Esophagus squamous epithelium (tissue), 5 donors: ENCODE measurements at places on chromosomes 1 and 21.

DNA sequence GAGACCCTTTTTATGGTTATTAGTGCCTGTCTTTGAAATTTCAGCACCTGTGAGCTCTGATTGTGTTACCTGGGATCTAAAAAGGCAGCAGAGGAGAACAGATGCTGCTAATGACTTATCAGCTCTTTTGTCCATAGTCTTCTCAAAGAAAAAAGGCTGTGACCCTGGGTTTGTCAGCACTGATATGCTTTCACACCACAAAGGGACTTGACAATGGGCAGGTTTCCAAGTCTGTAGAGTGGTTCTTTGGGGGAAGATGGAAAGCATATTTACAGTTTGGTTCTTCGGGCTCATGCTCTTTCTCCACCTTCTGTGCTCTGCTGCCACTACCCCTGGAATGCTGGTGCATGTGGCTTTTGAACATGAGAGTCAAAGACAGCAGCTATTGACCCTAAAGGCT, 32.0 kb downstream of the DNAJC6 start:
- no peak for DNase-seq
- no peaks in the 10 kb centered on the region for H3K4me1 ChIP-seq
- no peak overlapping the region for H3K27ac ChIP-seq
- H3K27me3 ChIP-seq: no peaks in the 10 kb centered on the region

DNA sequence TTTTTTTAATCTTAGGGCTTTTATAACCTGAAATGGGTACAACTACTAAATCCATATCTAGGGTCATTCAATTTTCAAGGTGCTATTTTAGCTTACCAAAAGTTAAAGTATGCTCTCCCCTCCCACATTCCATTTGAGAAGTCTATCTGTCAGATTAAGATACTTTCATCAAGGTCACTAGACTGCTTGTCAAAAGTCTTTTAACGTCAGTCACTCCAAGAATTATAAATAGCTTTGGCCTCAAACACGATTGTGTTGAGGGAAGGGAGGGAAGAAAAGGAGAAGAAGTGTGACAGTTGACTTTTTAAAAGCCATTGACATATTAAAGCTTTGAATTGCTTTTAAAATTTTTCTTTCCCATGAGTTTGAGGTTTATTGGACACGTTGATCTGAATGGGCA, 175.8 kb downstream of the PTGER3 start:
- H3K27ac ChIP-seq: no peak overlapping the region
- no peak overlapping the region for H3K4me3 ChIP-seq
- no peak for DNase-seq
- H3K27me3 ChIP-seq: no peaks in the 10 kb centered on the region

DNA sequence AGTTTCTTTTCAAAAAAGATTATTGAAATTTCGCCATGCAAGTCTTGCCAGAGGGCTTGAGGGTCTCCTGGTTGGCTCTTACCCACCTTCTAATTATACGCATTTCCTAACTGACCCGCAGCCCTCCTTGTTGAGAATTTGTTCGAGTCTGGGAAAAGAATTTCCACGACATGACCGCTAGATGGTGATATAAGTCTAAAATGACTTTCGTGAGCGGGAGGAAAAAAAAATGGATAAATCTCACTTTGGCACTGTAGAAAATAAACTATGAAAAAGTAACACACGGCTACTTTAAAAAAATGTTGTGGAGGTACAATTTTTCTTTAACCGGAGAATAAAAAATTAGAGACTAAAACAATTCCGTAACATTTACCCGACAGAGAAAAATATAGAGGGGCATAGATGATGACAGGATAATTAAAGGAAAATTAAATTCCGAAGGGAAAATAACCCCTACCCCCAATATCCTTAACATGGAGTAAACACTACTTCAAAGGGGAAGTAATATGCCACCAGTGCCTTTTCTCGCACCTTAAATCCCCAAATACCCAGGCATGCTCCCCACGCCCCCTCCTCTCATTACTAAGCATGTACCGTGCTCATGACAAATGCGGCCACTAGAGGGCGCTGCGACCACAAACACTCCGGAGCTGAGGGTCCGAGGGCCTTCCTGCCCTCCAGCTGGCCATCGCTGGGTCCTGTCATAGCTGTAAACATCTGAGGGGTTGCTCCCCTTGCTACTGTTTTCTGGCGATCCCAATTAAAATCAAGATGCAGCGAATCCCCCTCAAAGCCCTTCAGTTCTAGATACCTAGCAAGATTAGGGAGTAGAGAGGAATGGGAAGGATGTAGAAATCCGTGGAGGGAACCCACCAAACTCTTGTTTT, 266.9 kb downstream of the ASTN1 start:
- no peaks in the 10 kb centered on the region for H3K27me3 ChIP-seq
- peak overlapping the region; percentile 37 for H3K4me3 ChIP-seq
- H3K27ac ChIP-seq: no peak overlapping the region

GRCh38 chr1:98021126-98021525, 100.3 kb upstream of the DPYD start:
- no peak overlapping the region for H3K27ac ChIP-seq
- no peaks in the 10 kb centered on the region for H3K36me3 ChIP-seq
- H3K27me3 ChIP-seq: no peaks in the 10 kb centered on the region
- H3K4me1 ChIP-seq: no peaks in the 10 kb centered on the region
- no peak for DNase-seq

DNA sequence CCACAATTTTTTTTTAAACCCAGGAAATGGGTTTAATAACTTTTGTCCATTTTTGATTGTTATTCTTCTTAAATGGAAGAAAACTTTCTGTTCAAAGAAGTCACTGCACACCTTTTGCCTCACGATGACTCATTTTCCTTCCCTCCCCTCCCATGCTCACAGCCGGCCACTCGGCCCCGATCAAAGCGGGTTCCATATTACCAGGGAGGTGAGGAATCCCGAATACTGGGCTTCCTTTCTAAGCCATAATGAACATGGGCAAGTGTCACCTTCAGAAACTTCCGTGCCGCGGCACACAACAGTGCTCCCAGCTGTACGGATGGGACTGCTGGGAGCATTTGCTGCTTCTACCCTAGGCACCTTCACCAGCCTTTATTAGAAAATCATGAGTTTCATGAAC, 121.4 kb downstream of the HLCS start:
- H3K4me3 ChIP-seq: no peak overlapping the region
- no peaks in the 10 kb centered on the region for H3K36me3 ChIP-seq
- H3K27me3 ChIP-seq: no peaks in the 10 kb centered on the region
- no peak for DNase-seq
- no peak overlapping the region for H3K27ac ChIP-seq

DNA sequence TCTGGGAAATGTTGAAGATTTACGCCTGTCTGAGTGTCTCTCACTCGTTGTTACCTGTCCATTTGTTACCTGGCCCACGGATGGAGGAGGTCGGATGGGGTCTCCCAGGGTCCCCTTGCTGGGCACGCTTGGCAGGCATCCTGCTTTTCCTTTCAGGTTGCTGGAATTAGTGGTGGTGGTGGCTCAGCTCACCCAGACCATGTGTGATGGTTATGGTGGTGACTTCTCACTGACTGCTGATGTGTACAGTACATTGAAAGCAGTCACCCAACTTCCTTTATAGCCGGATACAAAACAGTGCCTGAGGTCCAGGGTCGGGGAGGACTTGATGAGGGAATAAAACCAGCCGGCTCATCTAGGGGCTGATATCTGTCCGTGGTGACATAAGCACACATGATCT, 19.5 kb downstream of the MAPKAPK2 start:
- H3K27ac ChIP-seq: no peak overlapping the region
- DNase-seq: no peak
- H3K36me3 ChIP-seq: no peaks in the 10 kb centered on the region

DNA sequence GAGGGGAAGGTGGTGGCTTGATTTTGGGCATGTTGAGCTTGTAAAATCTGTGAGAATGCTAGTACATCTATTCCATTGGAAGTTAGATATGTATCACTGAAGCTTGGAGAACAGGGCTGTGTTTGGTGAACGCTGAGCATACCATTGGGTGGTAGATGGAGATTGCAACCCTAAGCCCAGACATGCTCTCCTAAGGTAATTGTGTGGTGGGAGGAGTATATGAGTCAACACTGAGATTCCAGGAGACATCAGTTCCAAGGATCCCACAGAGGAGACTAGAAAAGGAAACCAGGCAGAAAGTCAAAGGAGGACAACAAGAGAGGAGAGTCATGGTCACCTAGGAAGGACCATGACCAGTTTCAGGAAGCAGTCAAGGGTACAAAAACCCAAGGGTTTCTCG, 60.4 kb downstream of the KIF21B start:
- no peak overlapping the region for H3K4me3 ChIP-seq
- no peak overlapping the region for H3K27ac ChIP-seq
- H3K27me3 ChIP-seq: no peaks in the 10 kb centered on the region
- no peak for DNase-seq
- peaks cover 4% of the 10 kb centered on the region for H3K4me1 ChIP-seq

- peaks cover 83% of the 10 kb centered on the region for H3K27me3 ChIP-seq
- peaks cover 74% of the 10 kb centered on the region for H3K4me1 ChIP-seq
- H3K27ac ChIP-seq: no peak overlapping the region
- H3K36me3 ChIP-seq: no peaks in the 10 kb centered on the region
- no peak for DNase-seq
Measured at GRCh38 chr21:41781050-41781410, 14.2 kb upstream of the RIPK4 start.

- no peak overlapping the region for H3K27ac ChIP-seq
- DNase-seq: no peak
- H3K4me1 ChIP-seq: no peaks in the 10 kb centered on the region
- H3K4me3 ChIP-seq: no peak overlapping the region
Measured at GRCh38 chr21:19228226-19228625, 824.6 kb upstream of the TMPRSS15 start.

DNA sequence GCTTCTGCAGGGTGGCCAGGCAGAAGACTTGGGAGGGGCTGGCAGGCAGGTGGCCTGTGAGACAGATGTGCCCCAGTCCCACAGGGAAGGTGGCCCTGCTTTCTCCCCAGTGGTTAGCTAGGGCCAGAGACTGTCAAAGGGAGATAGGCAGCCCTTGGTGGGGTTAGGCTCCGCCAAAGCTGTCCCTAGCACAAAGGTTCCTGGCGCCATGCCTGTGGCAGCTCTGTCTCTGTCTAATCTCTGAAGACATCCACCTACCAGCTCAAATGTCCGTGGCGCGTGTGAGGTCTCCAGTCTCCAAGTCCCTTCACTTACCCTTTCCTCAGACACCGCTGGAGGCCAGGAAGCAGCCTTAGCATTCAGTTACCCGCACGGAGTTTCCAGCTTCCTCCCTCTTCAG, 17.7 kb downstream of the TCP10L start:
- DNase-seq: no peak
- H3K4me3 ChIP-seq: no peak overlapping the region
- no peak overlapping the region for H3K27ac ChIP-seq
- H3K4me1 ChIP-seq: peaks cover 12% of the 10 kb centered on the region

DNA sequence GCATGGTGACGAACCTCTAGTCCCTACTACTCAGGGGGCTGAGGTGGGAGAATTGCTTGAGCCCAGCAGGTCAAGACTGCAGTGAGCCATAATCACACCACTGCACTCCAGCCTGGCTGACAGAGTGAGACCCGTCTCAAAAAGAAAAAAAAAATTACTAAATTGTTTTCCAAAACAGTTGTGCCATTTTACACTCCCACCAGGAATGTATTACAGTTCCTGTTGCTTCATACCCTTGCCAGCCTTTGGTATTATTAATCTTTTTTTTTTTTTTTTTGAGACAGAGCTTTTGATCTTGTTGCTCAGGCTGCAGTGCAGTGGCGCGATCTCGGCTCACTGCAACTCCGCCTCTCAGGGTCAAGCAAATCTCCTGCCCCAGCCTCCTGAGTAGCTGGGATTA, 55.9 kb downstream of the RPS6KA1 start:
- no peak for DNase-seq
- no peaks in the 10 kb centered on the region for H3K36me3 ChIP-seq
- no peaks in the 10 kb centered on the region for H3K27me3 ChIP-seq
- no peak overlapping the region for H3K4me3 ChIP-seq

DNA sequence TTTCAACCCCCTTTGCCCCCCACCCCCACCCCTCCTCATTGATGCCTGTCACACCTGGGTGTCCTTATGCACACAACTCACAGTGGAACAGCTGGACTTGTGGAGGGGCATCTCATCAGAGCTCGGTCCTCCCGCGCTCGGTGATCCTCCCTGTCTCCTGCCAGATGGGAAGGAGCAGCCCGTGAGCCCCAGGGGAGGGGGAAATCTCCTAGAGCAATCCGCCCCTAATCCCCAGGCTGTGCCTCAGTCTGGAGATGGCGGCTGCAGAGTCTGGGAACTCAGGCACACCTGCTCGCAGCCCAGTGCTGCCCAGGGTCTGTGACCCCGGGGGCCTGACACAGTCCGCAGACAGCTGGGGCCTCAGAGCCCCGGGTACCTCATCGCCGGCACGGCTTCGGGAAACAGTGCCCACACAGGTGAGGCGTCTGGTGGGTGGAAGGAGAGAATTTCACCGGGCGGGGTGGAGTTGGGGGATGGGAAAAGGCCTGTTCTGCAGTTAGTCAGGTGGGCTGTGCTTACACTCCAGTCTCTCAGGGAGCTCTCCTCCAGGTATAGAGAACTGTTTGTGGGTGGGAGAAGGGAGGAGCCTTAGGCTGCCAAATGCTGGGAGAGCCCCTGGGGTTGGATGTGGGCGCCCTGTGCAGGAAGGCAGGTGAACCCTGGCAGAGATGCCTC, 29.3 kb downstream of the TMCC2 start:
- DNase-seq: no peak
- no peak overlapping the region for H3K27ac ChIP-seq
- H3K36me3 ChIP-seq: no peaks in the 10 kb centered on the region
- peaks cover 38% of the 10 kb centered on the region for H3K4me1 ChIP-seq
- H3K4me3 ChIP-seq: no peak overlapping the region

DNA sequence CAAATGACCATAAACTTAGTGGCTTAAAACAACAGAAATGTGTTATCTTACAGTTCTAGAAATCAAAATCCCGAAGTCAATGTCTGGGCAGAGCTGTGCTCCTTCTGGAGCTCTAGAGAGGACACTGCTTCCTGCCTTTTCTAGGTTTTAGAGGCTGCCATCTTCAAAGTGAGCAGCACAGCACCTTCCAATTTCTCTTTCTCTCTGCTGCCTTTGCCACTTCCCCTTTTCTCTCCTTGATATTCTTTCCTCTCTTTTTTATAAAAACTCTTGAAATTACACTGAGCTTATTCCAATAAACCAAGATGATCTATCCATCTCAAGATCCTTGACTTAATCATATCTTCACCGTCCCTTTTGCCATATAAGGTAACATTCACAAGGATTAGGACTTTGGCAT, 616.9 kb downstream of the PLPP3 start:
- H3K27me3 ChIP-seq: no peaks in the 10 kb centered on the region
- H3K36me3 ChIP-seq: no peaks in the 10 kb centered on the region
- H3K4me3 ChIP-seq: no peak overlapping the region
- no peaks in the 10 kb centered on the region for H3K4me1 ChIP-seq
- no peak overlapping the region for H3K27ac ChIP-seq

DNA sequence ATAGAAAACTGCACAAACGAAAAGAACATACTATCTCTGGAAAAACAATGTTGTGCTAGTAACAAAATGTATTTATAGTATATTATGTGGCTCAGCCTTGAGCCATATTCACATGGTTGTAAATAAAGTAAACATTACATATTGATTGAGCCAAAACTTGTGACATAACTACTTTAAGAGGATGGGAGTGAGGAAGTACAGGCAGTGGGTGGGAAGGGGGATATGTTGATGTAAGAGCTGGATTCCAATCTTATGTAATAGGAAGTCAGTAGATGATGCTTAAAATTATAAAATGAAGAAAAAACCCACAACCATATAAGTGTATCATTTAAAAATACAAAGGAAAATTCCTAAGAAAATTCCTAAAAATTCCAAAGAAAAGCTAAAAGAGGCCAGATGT, 42.7 kb downstream of the RHOU start:
- H3K27me3 ChIP-seq: no peaks in the 10 kb centered on the region
- H3K4me1 ChIP-seq: no peaks in the 10 kb centered on the region
- no peaks in the 10 kb centered on the region for H3K36me3 ChIP-seq
- H3K27ac ChIP-seq: no peak overlapping the region
